ENCODE measurements at places on chromosomes 4 and X.

GRCh38 chrX:67614423-67614822 is 70.6 kb downstream of the AR start:
- DNase-seq = no peak

DNA sequence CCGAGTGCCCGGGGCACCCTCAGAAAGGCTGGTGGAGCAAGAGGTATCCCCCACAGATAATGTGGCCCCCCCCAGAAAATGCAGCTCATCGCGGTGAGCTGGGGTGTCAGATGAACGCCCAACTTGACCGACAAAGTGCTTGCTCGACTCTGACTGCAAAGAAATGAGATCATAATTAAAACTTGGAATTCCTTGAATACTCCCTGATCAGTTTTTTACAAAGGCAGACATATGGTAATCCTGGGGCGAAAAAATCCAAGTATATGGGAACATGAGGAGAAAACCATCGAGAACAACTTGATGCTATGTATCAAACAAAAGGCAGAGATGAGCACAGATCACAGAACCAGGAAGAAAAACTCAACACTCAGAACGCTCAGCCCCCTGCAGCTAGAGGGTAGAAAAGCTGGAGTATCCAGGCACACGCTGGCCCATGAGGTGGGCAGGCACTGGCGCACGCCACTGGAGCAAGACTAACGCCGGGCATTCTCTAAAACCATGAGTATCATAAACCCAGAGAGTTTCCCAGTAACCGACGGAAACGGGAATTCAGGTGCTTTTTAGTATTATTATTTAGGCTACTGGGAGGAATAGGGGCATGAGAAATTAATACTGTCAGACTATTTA is 127.3 kb downstream of the AFAP1 start:
- no peak for DNase-seq

GRCh38 chrX:120111611-120112010 is 4.1 kb downstream of the RHOXF1 start:
- no peak for DNase-seq

DNA sequence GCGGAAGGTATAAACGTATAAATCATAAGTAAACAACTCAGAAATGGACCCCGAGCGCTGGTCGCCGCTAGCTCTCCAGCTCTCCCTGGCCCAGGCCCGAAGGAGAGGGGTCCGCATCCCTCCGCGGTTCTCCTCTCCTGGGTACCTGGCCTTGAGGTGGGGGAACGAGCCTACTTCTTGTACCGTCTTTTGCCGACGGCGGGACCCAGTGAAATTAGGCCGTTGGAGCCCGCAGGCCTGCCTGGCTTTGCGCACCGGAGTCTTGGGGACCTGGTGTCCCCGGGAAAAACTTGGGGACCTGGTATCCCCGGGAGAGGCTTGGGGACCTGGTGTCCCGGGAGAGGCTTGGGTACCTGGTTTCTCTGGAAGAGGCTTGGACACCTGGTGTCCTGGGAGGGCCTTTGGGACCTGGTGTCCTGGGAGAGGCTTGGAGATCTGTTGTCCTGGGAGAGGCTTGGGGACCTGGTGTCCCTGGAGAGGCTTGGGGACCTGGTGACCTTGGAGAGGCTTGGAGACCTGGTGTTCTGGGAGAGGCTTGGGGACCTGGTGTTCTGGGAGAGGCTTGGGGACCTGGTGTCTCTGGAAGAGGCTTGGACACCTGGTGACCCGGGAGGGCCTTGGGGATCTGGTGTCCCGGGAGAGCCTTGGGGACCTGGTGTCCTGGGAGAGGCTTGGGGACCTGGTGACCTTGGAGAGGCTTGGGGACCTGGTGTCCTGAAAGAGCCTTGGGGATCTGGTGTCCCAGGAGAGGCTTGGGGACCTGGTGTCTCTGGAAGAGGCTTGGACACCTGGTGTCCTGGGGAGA is 12.0 kb downstream of the SHOX start:
- DNase-seq = peak; percentile 39

- DNase-seq = no peak
Measured at GRCh38 chrX:153375571-153375970, 25.6 kb downstream of the PNMA6E start.

DNA sequence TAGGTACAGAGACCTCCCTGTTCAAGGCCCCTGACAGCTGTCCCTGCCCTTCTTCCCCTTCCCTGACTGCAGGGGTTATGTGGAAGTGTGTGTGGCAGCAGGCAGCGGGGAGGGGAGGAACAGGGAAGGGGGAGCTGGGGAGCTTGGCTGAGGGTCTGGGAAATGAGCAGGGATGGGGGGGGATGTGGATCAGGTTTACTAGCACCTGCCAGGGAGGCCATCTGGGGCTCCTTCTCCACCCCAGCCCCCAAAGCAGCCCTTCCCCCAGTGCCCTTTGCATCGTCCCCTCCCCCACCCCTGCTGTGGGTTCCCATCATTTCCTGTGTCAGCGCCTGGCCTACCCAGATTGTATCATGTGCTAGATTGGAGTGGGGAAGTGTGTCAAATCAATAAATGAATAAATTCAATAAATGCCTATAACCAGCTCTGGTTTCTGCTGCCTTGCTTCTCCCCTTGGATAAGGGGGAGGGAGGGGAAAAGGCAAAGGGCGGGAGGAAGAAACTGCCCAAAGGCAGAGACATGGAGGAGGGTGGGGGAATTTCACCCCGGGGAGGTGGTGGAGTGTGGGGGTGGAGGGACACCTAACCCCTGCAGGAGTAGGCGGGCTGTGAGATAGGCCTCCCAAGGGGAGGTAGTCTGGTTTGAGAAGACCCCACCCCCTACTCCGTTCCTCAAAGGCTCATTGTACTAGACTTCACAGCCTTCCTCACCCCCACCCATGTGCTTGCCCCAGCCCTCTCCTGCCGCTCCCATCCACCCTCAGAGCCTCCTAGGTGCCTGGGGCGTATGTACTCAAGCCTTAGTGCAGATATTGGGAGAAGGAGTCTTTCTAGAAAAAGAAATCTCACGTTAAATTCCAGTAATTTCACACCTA is 3.2 kb downstream of the CXorf65 start:
- peak; percentile 69 for DNase-seq

- DNase-seq = no peak
Measured at GRCh38 chr4:152708361-152708760, 28.6 kb upstream of the TMEM154 start.

DNA sequence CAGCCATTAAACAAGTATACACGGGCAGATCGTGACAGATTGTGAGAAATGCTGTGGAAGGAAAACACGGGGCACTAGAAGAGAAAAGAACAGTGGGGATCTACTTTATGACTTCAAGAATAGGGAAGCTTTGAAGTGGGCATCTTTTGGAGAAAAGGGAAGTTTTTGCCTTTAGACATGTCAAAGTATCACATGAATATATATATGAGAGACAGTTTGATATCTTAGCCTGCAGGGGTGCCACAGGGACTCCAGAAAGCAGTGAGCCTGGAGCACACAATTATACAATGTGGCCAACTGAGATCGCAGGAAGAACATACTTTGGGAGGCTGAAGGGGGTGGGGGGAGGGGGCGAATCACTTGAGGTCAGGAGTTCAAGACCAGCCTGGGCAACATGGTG is 35.7 kb downstream of the RELL1 start:
- DNase-seq = no peak

- no peak for DNase-seq
Measured at GRCh38 chr4:105632599-105632998, 75.9 kb downstream of the INTS12 start.

DNA sequence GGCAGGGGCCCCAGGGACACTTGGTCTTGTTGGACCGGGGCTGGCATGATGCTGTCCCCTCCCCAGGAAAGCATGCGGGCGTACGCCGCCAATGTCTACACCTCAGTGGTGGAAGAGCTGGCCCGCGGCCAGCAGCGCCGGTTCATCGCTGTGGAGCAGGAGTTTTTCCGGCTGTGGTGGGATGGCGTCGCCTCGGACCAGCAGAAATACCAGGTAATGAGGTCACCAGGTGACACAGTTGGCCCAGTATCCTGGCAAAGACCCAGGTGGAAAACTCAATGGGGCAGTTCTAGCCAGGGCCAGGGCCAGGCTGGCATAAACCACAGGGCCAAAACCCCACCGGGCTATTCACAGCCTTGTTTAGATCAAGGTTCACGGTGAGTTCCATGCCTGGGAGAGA is 1.5 kb downstream of the MAN2B2 start:
- no peak for DNase-seq

GRCh38 chr4:40124690-40125089 is 68.0 kb downstream of the N4BP2 start:
- DNase-seq = no peak

GRCh38 chr4:20327808-20328207 is 76.1 kb downstream of the SLIT2 start:
- DNase-seq = no peak

- DNase-seq = no peak
Measured at GRCh38 chr4:80610845-80611677, 275.5 kb downstream of the CFAP299 start.

GRCh38 chrX:148811236-148811635 is 310.8 kb downstream of the AFF2 start:
- no peak for DNase-seq

DNA sequence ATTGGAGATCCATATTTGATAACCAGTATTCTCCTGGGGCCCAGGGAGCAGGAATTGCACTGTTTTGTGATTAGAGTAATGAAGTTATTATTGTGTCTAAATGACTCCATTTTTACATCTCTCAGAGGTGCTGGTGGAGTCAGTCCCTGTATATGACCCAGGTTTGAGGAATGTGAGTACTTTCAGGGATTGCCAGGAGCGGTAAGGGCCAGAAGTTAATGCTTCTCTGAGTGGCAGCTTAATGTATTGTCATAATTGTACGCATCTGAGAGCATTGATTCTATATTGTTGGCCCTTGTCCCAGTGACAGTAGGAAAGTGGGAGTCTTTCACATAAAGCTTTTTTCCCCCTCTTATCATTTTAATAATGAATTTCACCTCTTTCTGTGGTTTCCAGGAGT is 146.2 kb downstream of the GATB start:
- no peak for DNase-seq

GRCh38 chr4:127103681-127104115 is 529.1 kb upstream of the INTU start:
- DNase-seq = no peak

DNA sequence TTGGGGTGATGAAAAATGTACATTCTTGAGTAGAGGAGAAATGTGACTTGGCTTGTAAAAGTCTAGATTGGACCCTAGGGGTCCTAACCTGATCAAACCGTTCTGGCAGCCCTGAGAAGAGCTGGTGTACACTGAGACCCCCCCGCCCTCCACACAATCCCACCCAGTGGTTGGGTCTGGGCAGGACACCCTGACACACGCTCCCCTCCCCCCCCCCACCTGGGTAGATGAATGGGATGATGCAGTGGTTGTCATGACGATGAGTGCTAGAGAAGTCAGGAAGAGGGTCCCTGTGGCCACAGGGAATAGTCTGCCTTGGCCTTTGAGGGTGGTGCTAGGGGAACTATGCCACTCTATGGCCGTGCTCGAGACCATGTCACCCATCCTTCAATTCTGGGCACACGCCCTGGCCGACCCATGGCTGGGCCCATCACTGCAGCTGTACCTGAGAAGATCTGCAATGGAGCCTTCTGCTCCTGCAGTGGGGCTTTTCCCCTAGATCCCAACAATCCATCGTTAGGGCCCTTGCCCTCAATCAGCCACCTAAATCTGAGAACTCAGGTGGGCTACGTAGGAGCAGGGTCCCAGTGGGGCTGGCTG is 4.4 kb downstream of the CDK16 start:
- peak; percentile 18 for DNase-seq

DNA sequence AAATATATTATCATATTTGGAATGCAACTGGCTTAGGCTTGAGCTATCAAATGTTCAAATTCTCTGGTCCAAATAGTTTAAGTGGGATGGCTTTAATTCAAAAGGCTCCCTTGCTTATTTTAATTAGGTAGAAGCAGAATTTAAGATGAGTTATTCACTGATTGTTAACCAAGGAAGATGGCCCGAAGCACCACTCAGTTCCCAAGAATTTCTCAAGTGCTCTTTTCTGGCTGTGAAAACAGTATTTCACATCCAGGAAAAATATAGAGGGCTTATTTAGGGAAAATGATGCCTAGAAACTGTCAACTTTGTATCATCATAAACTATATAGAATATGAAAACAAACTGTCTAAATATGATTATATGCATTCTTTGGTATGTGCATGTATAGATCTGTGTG is 246.5 kb upstream of the SFRP2 start:
- DNase-seq = no peak

DNA sequence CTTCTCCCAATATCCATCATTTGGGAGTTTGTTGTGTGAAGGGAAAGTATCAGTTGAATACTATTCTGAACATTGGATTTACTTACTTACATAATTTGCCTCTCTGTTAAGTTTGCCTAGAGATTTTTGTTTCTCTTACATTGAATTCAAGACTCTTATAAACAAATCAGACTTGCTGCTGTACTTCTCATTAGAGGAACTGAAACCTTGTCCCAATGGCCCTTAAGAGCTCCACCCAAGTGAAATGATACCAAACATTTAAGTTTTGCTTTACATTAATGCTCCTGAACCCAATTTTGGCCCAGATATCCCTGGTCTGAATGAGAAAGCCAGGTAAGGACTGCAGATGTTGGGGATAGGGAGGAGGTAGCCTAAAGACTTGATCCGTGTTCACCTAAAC is 32.0 kb downstream of the HAND2 start:
- no peak for DNase-seq

GRCh38 chr4:139655116-139655515 is 10.5 kb upstream of the MGST2 start:
- no peak for DNase-seq

GRCh38 chr4:3729882-3730226 is 36.3 kb upstream of the ADRA2C start:
- no peak for DNase-seq

GRCh38 chrX:96611619-96612362 is 72.9 kb upstream of the DIAPH2 start:
- DNase-seq = no peak

Measured in natural killer cell treated with Interleukin-12 subunit alpha and Interleukin-12 subunit beta and Interleukin-15 and Interleukin-18, amount 100 ng/mL, for 72 hours (primary cell).